AG04449 (cell line): ENCODE measurements at places on chromosomes 16 and 17.
A peak's percentile ranks its signal among the peaks of the same experiment; 100 is the strongest.

DNA sequence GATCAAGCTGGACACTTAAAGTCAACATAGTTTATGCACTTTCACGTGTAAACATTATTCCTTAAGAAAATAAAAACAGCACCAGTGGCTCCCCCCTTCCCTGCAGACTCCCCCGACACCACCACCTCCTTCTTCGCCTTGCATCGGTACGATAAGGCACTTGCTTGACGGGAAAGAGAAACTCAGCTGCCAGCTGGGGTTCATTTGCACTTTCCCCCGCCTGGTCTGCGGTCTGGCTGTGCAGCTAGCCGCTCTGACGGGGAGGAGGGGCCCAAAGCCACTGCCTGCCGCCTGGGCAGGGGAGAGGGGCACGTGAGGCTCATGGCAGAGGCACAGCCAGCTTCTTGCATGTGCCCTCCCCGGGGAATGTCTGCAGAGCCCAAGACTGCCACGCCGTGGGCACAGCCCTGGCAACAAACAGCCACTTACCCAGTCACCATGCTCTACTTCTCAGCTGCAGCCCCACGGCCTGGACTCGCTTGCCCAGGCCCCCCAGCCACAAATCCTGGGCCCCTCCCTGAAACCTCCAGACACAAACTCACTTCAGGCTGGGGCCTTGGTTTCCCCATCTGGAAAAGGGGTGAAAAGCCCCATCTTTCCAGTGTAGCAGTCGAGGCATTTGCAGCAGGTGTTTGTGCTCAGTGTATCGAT lies 16.5 kb upstream of the PRM1 start:
- no peak for DNase-seq

DNA sequence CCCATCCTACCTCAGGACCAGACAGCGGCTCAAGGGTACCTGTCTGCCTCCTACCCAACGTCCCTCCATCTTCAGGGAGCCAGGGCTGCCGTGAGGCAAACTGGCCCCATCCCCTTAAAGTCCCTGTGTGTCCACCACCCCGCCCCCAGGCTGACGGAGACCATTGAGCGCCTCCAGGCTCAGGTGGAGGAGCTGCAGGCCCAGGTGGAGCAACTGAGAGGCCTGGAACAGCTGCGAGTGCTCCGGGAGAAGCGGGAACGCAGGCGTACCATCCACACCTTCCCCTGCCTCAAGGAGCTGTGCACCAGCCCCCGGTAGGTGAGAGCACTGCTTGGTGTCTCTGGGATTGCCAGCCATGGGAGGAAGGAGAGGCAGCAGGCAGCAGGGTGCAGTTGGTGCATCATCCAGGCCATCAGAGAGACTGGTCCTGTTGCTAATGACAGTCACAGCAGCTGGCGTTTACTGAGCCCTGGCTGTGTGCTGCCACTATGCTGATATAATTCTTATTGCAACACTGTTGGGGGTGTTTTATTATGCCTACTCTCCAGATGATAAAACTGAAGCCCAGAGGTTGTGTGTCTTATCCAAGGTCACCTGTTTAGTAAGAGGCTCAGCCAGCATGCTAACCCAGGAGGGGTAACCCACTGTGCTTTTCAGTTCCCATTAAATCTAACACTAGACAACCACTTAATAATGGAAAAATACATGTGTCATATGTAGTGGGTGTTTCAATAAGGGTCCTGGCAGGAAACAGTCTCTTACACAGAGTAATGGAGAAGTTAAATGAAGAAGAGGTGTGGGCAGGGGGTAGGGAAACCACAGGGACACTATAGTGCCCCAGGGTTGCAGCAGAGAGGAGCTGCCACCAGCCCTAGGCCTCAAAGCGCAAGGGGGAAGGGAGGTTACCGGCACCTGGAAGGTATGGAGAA lies 10.3 kb upstream of the MRPL58 start:
- no peak for DNase-seq

GRCh38 chr16:21219551-21219950 lies 8.2 kb upstream of the ZP2 start:
- no peak for DNase-seq

DNA sequence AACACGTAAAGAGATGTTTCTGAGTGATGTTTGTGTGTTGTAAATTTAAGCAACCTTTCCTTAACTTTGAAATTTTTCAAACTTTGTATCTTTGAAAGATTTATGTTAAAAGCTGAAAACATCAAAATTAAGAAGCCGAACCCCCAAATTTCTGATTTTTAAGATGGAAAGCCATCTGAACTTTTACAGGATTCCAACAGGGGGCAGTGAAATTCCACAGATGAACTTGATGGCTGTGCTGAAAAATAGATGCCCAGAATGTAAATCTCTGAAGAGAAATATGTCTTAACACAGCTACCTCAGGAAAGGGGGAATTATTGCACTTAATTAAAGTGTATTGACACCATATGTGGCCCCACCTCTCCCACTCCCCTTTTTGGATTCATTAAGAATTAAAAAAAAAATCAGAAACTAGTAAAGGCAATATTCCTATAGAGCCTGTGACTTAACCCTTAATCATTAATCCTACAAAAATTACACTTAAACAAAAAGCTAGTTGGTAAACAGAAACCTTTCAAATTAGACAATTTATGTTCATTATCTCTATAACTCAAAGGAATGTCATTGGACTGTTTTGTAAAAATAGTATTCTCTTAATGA lies 597.9 kb downstream of the KCNJ2 start:
- DNase-seq: no peak

DNA sequence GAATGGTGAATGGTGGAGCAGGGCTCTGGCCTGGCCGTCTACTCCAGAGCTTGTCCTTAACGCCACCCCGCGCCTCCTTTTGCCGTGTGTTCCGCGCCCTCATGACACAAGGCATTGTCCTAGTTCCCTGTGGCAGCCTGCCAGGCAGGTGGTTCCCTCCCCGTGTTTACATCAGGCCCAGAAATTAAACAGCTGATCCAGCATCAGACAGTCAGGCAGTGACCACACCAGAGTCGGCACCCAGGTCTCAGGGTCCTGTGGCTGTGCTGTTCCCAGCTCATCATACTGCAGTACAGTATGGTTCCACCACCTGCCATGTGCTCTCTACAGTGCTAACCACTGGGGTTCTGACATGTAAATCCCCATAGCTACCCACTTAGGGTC lies 119.7 kb downstream of the RAB11FIP4 start:
- no peak for DNase-seq

- DNase-seq: peak; percentile 93
Observed at GRCh38 chr17:61201211-61201610, 198.4 kb upstream of the TBX2 start.

DNA sequence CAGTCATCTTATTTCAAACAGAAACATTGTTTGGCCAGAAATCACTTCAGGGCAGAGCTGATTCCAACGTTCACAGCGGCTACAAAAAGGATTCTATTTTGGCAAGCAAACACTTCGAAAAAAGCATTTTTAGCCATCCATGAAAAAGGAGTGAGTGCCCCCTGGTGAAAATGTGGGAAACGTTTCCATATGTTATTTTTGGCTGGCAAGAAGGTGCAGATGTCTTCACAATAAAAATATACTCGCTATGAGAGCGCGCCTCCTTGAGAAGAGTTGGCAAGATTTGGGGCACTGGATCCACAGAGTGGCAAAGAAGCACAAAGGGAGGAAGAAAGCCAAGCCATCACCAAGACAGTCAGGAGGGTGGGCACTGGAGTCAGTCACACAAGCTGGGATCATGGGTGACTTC lies 191.1 kb downstream of the CHD9NB start:
- DNase-seq: no peak

- DNase-seq: no peak
Observed at GRCh38 chr17:15290605-15291004, 25.5 kb upstream of the PMP22 start.

GRCh38 chr17:76701471-76701967 lies 9.2 kb downstream of the MXRA7 start:
- no peak for DNase-seq

DNA sequence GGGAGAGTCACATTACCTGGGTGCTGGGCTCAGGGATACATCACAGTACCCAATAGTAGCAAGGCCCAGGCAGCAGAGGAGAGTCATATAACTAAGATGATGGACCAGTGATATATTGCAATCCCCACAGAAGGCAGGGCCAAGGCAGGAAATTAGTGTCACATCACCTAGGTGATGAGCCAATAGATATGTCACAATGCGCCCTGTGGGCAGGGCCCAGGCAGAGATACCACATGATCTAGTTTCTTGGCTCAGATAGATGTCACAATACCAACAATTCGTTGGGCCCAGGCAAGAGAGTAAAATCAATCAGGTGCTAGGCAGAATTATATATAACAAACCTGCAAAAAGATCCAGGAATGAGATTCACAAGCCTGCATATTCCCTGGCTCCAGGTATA lies 2111.5 kb downstream of the TP53TG3F start:
- no peak for DNase-seq

GRCh38 chr16:87541147-87541871 lies 48.5 kb upstream of the ZCCHC14 start:
- DNase-seq: peak; percentile 14

DNA sequence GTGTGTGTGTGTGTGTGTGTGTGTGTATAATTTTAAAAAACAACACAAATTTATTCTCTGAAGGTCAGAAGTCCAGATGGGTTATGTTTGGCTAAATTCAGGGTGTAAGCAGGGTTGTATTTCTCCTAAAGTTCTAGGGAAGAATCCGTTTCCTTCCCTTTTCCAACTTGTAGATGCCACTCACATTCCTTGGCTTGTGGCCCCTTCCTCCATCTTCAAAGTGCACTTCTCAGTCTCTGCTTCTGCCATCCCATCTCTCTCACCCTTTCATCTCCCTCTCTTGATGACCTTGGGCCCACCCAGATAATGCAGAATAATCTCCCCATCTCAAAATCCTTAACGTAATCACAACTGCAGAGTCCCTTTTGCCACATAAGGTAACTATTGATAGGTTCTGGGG lies 7.8 kb upstream of the TFAP4 start:
- no peak for DNase-seq

DNA sequence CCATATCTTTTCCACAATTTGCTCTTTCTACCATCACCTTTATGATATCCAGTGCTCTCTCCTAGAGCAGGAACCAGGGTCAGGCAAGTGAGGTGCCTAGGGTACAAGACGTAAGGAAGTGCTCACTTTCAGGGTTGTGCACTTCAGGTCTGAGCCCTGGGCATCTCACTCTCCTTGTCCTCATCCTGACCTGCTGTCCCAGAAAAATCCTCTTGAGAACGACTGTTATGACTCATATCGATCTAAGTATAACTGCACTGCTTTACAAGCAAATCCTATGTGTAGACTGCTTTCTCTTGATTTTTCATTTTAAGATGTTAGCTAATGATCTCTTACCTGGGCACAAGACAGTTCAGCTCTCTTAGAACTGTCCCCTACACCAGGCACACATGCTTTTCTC lies 100.1 kb downstream of the TMEM100 start:
- no peak for DNase-seq

GRCh38 chr17:77299256-77300015 lies 158.7 kb downstream of the SEC14L1 start:
- no peak for DNase-seq

- DNase-seq: no peak
Observed at GRCh38 chr17:58381124-58382035, 29.4 kb upstream of the SUPT4H1 start.

GRCh38 chr16:56262551-56263245 lies 71.4 kb downstream of the GNAO1 start:
- DNase-seq: no peak

DNA sequence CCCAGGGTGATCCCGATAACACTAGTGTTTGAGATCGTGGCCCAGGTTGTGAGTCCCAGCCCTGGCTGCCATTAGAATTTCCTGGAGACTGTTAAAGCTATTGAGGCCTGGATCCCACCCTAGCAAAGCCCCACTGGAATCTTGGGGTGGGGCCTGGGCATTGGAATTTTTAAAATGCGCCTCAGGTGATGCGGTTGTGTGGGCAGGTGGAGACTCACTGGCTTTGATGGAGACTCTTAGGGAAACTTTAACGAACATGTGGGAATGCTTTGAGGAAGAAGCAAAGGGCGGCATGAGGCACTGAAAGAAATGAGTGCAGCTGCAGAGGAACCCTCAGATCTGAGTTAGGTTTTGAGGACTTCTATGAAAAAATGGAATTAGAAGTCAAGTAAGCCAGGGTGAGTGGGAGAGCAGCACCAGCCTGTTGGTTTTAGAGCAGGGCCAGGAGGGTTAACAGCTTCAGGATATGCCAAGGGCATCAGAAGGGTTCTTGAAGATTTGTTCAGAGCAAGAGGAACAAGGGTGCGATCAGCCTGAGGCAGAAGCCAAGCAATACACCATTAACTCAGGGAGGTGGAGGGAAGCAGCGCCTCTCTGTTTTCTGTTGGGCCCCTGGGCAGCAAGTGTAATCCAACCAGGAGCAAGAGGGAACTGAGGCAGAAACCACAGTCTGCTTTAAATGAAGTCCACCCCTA lies 42.5 kb downstream of the KSR1 start:
- DNase-seq: no peak

DNA sequence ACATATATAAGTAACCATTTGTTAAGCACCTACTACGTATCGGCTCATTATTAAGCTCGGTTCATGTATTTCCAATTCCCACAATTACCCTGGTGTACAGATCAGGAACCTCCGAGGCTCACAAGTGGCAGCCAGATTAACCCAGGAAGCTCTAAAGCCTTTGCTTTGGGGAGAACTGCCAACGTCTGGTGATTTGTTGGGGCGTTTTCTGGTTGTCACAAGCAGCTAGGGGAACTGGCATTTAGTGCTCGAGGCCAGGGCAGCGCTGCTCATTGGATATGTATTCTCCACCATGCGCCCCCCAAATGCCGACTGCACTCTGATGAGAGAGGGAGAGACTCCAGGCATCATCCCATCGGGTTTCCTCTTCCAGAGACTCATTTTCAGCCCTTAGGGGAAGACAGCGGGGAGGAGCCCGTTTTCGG lies 541 bp downstream of the ZNF18 start:
- no peak for DNase-seq

- no peak for DNase-seq
Observed at GRCh38 chr17:59287891-59288290, 43.6 kb upstream of the YPEL2 start.

GRCh38 chr17:30219833-30220232 lies 15.7 kb downstream of the SLC6A4 start:
- no peak for DNase-seq

DNA sequence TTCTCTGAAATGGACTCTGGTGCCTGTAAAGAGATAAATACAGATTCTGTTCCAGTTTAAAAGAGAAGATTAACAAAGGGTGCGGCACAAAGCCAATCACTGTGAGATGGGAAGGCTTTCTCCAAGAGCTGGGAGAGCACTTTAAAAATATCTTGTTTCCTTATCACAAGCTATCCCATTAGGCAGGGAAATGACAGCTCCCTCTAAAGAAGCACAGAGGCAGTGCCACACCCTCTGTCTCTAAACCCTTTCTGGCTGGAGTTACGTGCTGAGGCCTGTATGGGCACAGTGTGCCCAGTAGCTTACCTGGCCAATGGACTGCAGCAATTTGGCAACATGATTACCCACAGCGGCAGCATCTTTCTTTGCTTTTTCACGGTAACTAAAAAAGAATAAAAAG lies 9.0 kb upstream of the TERB1 start:
- DNase-seq: no peak

- no peak for DNase-seq
Observed at GRCh38 chr16:17561056-17561455, 90.3 kb upstream of the XYLT1 start.

- DNase-seq: no peak
Observed at GRCh38 chr17:81386646-81387099, 8.6 kb upstream of the BAHCC1 start.

GRCh38 chr16:4270091-4270490 lies 2.7 kb downstream of the TFAP4 start:
- DNase-seq: no peak

GRCh38 chr17:1180958-1181752 lies 1.4 kb upstream of the ABR start:
- no peak for DNase-seq
